Neural cell (in vitro differentiated cells): ENCODE measurements at places on chromosomes 1 and 21. TPM values are rescaled to one million over a fixed set of nuclear protein-coding genes. Genes with fewer than 3 reads are reported as not detected.

Gene A3GALT2
- 0.35 TPM in 1 of 2 replicates, not detected in the other for polyA plus RNA-seq

Gene PADI1
- 0.44 and 0.66 TPM in 2 replicates for polyA plus RNA-seq

Gene KCNT2
- polyA plus RNA-seq: 19.5 and 21.4 TPM in 2 replicates

Gene CYP4A22
- polyA plus RNA-seq: 0.32 TPM in 1 of 2 replicates, not detected in the other

Gene TESK2
- polyA plus RNA-seq: 0.50 and 0.51 TPM in 2 replicates

Gene PPFIA4
- 1.6 and 4.0 TPM in 2 replicates for polyA plus RNA-seq

Gene HMGN1
- 1,995 and 2,070 TPM in 2 replicates for polyA plus RNA-seq

Gene BRINP2
- polyA plus RNA-seq: 12.9 and 17.2 TPM in 2 replicates

Gene DDAH1
- 40.4 and 42.7 TPM in 2 replicates for polyA plus RNA-seq

Gene RPE65
- polyA plus RNA-seq: 0.16 TPM in 1 of 2 replicates, not detected in the other

Gene INAVA
- 1.3 and 3.1 TPM in 2 replicates for polyA plus RNA-seq

Gene SFN
- 0.25 TPM in 1 of 2 replicates, not detected in the other for polyA plus RNA-seq

Gene LCE1B
- polyA plus RNA-seq: not detected in 2 replicates

Gene LCE1F
- polyA plus RNA-seq: not detected in 2 replicates

Gene FAM72B
- polyA plus RNA-seq: 2.0 and 2.3 TPM in 2 replicates

Gene ATXN7L2
- polyA plus RNA-seq: 14.3 and 16.9 TPM in 2 replicates

Gene OR2L3
- polyA plus RNA-seq: 0.10 and 0.27 TPM in 2 replicates

Gene FAM72C
- 0.28 TPM in 1 of 2 replicates, not detected in the other for polyA plus RNA-seq

Gene EDARADD
- polyA plus RNA-seq: 0.17 TPM in 1 of 2 replicates, not detected in the other

Gene RNU1-3
- polyA plus RNA-seq: under 0.01 TPM in 1 of 2 replicates, not detected in the other

Gene LZIC
- polyA plus RNA-seq: 51.9 and 57.2 TPM in 2 replicates

Gene SPRR1B
- not detected in 2 replicates for polyA plus RNA-seq

Gene ICOSLG
- polyA plus RNA-seq: not detected in 2 replicates

Gene DNAJC28
- polyA plus RNA-seq: 5.5 and 6.0 TPM in 2 replicates

Gene KAZN
- polyA plus RNA-seq: 20.6 and 26.4 TPM in 2 replicates

Gene GPR153
- polyA plus RNA-seq: 26.9 and 34.6 TPM in 2 replicates

Gene B3GALT2
- 12.3 and 12.4 TPM in 2 replicates for polyA plus RNA-seq

Gene CD5L
- not detected in 2 replicates for polyA plus RNA-seq

Gene SUSD4
- 31.5 and 39.5 TPM in 2 replicates for polyA plus RNA-seq

Gene RIPPLY3
- 0.24 and 0.76 TPM in 2 replicates for polyA plus RNA-seq

Gene DIO1
- not detected in 2 replicates for polyA plus RNA-seq

Gene NBPF4
- not detected in 2 replicates for polyA plus RNA-seq

Gene PLA2G5
- not detected in 2 replicates for polyA plus RNA-seq

Gene NID1
- 0.04 and 0.10 TPM in 2 replicates for polyA plus RNA-seq

Gene TENT5C
- polyA plus RNA-seq: 0.05 and 0.42 TPM in 2 replicates

Gene KRTAP19-1
- polyA plus RNA-seq: not detected in 2 replicates

Gene BRDT
- not detected in 2 replicates for polyA plus RNA-seq

Gene TCP10L
- 1.7 and 2.1 TPM in 2 replicates for polyA plus RNA-seq

Gene COL24A1
- polyA plus RNA-seq: 0.19 and 1.1 TPM in 2 replicates

Gene MROH9
- not detected in 2 replicates for polyA plus RNA-seq

Gene NTMT2
- 0.27 and 0.44 TPM in 2 replicates for polyA plus RNA-seq

Gene KLF17
- polyA plus RNA-seq: not detected in 2 replicates

Gene KIAA0040
- not detected in 2 replicates for polyA plus RNA-seq

Gene GUCA2B
- not detected in 2 replicates for polyA plus RNA-seq

Gene SLAMF7
- polyA plus RNA-seq: not detected in 2 replicates

Gene PEAR1
- not detected in 2 replicates for polyA plus RNA-seq

Gene ALX3
- not detected in 2 replicates for polyA plus RNA-seq

Gene GBP1
- not detected in 2 replicates for polyA plus RNA-seq

Gene CR2
- not detected in 2 replicates for polyA plus RNA-seq

Gene KCND3
- 7.0 and 7.8 TPM in 2 replicates for polyA plus RNA-seq

Gene EXTL1
- polyA plus RNA-seq: 2.0 and 2.7 TPM in 2 replicates

Gene GNG4
- polyA plus RNA-seq: 57.6 and 63.2 TPM in 2 replicates

Gene TCHHL1
- not detected in 2 replicates for polyA plus RNA-seq

Gene ASCL5
- polyA plus RNA-seq: 0.20 TPM in 1 of 2 replicates, not detected in the other

Gene DEPDC1
- 0.84 and 2.4 TPM in 2 replicates for polyA plus RNA-seq

Gene CEP104
- 8.1 and 21.5 TPM in 2 replicates for polyA plus RNA-seq

Gene ARHGEF16
- 0.64 and 0.96 TPM in 2 replicates for polyA plus RNA-seq

Gene HUNK
- 9.3 and 11.0 TPM in 2 replicates for polyA plus RNA-seq
